Fibroblast of skin of back (primary cell): ENCODE measurements at places on chromosomes 11 and 22.
A peak's percentile ranks its signal among the peaks of the same experiment; 100 is the strongest.

DNA sequence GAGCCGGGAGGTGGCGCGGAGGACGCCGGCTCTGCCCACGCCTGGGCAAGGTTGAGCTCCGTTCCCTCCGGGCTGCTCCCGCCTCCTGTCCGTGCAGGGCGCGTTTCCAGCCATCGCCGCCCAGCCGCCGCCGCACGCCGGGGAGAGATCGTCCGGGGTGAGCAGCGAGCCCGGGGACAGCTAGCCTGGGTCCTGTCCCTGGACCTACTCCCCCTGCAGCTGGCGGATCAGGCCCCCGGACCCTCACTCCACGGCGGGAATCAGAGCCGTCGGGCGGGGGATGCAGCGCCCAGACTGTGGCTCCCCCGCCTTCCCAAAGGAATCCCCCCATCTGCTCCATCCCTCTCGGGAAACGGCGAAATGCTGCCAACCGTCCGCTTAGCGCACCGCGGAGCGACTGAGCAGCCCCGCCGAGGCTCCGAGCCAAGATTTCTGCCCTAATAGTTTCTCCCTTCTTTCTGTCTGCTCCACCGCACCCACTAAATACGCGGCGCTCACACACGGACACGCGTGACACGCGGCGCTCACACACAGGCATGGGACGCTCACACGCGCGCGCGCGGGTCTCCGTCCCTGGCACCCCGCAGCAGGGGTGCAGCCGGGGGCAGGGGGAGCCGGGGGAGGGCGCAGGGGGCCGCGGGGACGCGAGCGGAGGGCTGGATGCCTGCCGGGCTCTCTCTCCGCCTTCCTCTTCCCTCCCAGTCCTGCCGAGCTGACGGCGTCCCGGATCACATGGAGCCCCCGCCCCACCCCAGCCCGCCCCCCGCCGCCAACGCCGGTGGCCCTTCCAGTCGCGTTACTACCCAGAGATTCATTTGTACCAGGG, at the start of gene KCNJ5:
TSS of gene KCNJ5 (plus strand) at position 814 of the 826 bp plus-strand sequence. CDS start 19,918 bp downstream, outside the sequence.
- peak; percentile 20 for DNase-seq

GRCh38 chr11:83054001-83054400, 17.7 kb downstream of the RAB30 start:
- no peak for DNase-seq

DNA sequence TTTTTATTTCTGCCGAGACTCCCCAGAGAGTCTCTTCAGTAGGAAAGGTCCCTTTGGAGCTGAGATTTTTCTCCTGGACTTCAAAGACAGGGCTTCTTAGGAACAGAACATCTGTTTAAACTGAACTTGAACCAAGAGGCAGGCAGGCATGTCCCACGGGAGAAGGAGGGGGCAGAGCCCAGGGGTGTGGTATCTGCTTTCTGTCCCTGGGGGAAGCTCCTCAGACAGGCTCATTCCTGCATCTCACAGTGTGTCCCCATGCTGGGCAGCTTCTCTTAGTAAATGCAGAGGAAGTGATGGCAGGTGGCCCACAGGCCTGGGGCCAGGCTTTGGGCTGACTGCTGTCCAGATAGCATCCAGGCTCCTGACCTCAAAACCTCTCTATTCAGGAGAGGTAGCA, 47.3 kb downstream of the TSPAN18 start:
- peak; percentile 62 for DNase-seq

DNA sequence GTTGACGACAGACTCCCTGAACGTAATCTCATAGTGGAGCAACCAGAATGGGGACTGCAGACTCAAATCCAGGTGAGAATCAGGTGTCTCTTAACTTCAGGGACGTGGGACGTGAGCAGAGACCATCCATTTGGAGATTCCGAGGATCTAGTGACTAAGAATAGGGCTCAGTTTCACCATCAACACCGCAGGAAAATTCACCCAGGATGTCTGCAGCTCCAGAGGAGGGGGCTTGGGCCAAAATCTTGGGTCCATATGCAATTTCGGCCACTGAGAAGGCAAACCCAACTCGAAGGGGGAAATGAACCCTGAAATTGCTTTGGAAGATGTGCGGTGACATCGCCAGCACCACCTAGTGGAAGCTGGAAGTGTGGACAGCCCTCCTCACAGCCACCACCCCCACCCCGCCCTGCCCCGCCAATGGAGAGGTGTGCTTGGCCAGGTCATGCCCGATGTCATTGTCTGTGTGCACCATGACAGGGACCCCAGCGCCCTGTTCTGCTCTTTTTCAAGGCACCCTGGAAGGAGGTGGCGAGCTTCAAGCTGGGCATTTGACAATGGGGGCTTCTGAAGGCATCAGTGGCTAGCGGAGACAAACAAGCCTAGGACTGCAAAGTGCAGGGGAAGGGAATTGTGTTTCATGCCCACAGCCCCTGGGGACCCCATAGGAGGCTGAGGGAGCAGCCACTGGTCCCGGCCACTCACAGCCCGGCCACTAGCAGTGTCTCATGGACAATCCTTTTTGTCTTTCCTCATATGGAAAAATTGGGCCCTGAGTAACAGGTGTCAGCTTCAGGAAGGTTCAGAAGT, 24.8 kb downstream of the APOL1 start:
- DNase-seq, result peak; percentile 60

DNA sequence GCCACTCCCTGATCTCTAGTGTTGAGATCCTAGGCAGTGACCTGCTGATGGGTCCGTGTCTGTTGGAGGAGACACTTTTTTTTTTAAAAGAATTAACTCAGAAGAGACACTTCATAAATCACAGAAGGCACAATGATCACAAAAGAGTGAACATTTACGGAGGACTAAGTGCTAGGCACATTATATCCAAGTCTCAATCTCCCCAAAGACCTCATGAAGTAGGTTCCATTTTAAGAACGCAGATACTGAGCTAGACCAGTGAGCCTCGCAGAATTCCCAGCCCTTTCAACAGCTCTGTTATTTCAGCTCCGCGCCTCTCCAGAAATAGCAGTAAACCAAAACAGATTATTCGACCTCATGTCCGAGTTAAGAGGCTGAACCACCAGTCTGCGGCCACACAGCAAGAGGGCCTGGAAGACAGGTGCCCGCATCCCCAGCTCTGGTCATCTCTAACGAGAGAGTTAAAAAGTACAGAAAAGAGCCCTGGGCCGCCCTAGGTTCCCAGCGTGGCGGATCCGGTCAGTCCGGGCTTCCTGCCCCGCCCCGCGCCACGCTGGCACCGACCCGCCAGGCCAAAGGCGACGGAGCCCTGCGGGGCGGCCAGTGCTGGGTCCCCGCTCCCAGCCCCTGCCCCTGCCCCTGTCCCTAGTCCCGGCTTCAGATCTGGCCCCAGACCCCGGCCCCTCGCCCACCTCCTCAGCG, 612 bp downstream of the XBP1 start:
- peak; percentile 59 for DNase-seq

DNA sequence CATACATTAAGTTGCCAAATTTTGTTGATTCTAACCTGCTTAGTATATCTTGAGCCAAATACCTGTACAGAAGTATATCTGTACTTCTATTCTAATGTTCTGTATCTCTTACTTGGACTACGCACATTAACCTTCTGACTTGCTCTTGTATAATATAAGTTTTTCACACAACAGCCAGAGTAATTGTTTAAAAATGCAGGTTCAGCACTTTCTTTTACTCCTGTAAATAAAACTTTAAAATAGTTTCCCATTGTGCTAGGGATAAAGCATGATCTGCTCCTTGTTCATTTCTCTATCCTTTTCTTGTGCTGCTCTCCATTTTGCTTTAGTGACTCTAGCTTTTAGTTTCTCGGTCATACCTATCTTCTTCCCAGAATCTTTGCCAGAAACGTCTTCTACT, 48.3 kb downstream of the DYNC2H1 start:
- DNase-seq, result no peak

- DNase-seq, result peak; percentile 54
Observed at GRCh38 chr11:22807855-22808570, 21.6 kb downstream of the SVIP start.

DNA sequence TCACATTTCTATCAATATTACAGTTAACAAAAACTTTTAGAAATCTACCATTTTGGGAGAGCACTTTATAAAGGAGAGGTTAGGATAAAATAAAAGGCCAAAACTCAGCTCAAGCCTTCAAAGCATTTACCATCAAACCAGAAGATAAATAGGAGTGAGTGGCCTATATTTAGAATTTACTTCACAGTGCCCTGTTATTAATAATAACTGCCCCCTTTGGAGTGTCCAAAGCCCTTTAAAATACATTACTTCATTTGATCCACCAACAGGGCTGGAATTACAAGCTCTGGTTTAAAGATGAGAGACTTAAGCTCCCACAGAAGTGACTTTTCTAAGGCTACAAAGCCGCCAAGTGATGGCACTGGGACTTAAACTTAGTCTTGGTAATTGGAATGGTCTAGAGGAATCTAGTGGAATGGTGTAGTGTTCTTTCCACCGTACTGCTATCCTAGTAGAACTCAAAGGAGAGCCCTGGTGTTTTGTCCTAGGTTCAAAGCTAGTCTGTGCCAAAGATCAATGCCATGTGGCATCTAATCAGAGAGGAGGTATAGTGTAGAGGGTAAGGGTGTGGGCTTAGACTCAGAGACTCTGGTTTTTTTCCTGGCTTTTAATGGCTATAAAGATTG, 21.2 kb upstream of the MTMR3 start:
- DNase-seq, result no peak

GRCh38 chr11:20113149-20113438, 47.2 kb downstream of the DBX1 start:
- DNase-seq, result no peak

DNA sequence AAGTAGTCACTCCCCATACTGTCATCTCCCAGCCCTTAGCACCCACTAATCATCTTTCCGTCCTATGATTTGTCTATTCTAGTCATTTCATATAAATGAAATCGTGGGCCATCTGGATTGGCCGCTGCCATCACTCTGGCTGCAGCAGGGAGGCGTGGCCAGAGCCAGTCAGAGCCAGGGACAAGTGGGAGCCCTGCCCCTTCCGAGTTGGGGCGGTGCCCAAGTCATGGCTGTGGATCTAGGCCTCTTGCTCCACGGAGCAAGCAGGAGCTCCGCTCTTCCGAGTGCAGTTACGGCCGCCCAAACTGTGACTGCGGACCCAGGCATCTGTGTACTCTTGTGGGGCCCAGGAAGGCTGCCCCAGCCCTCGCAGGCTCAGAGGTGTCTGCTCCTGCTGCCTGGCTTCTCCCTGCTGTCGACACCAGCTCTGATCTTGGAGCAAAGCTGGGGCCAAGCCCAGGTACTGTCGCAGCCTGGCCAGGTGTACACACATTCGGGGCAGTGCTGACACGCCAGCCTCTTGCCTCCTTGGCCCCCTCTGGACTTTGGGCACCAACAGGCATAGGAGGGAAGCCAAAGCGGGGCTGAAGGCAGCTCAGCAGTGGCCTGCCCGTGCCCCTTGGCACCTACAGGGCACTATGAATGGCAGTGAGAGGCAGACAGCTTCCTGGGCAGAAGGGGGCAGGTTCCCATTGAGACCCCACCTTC, 8.4 kb downstream of the MRPL48 start:
- DNase-seq, result no peak

DNA sequence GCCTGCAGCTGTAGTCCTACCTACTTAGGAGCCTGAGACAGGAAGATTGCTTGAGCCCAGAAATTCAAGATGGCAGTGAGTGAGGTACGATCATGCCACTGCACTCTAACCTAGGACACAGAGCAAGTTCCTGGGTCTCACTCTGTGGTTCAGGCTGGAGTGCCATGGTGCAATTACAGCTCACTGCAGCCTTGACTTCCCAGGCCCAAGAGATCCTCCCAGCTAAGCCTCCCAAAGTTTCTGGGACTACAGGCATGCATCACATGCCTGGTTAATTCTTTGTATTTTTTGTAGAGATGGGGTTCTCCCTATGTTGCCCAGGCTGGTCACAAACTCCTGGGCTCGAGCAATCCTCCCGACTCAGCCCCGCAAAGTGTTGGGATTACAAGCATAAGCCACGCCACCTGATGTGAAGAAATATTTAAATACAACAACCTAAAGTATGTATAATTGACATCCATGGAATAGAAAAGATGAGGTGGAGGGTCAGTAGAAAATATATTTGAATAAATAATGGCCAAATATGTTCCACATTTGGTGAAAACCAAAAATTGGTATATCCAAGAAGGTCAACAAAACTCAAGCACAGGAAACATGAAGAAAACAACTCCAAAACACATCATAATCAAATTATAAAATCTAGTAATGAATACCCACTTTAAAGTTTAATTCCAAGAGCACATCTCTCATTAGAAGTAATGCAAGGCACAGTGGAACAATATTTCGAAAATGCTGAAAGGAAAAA, 47.9 kb upstream of the IGLL5 start:
- DNase-seq, result no peak

- DNase-seq, result peak; percentile 69
Observed at GRCh38 chr22:35842954-35843353, 125.3 kb downstream of the APOL5 start.

DNA sequence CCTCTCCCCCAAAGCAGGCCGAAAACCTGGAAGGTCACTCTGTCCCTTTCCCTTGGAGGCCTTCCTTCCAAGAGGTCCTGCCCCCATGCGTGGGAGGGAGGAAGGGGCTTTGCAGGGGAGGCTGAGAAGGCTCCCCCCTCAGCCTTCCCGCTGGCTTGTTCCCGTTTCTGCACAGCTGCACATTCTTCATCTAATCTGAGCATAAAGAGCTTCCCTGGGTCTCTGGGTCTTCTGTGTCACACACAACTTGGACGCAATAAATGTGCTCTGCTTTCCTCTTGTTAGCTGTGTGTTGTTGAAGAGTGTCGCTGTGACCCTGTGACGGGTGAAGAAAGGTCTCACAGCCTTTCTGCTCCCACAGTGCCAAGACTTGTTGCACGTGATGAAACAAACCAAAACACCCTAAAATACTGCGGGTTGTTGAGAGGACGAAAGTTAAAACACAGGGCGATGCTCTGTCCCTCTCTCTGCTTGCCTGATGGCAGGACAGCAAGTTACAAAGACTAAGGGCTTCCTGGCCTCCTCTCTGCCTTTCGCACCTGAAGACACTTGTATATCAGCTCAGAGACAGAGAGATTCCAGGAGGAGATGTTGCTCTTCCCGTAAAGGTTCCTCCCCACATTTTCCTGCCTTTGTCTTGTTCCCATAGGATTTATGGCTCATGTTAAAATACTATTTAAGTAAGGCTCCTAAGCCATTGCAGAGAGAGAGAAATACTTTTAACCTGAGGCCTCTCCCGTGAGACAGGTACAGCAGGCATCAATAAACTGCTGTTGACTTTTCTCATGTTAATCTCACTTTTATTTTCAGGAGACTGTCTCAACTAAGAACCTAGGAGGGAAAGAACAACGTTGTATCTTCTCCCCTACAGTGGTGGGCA, 15.4 kb upstream of the IFITM3 start:
- peak; percentile 17 for DNase-seq

GRCh38 chr11:94272738-94273313, 31.6 kb upstream of the IZUMO1R start:
- DNase-seq, result no peak

- DNase-seq, result no peak
Observed at GRCh38 chr22:42279425-42280020, 9.1 kb upstream of the TCF20 start.

GRCh38 chr11:110026858-110027626, 66.2 kb upstream of the ZC3H12C start:
- DNase-seq, result no peak

- DNase-seq, result peak; percentile 46
Observed at GRCh38 chr22:45645526-45646414, 25.9 kb upstream of the ATXN10 start.
